ENCODE measurements at places on chromosomes 12 and 14.

DNA sequence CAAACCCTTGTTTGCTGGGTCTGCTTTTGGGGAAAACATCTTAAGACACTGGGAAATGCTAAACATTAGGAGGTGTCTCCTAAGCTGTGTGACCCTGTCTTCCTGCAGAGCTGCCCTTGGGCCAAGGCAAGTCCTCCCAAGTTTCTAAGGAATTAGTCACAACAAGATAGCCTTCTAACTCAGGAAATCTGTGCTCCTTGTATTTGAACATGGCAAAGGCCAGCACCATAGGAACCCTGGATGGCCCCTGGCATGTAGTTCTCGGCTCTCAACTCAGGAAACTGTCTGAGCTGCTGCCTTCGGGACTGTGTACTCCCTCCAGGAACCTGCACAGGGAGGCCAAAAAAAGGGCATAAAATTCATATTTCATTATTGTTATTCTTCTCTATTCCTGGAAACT, 37.6 kb upstream of the LTBP2 start:
- no peak for DNase-seq

DNA sequence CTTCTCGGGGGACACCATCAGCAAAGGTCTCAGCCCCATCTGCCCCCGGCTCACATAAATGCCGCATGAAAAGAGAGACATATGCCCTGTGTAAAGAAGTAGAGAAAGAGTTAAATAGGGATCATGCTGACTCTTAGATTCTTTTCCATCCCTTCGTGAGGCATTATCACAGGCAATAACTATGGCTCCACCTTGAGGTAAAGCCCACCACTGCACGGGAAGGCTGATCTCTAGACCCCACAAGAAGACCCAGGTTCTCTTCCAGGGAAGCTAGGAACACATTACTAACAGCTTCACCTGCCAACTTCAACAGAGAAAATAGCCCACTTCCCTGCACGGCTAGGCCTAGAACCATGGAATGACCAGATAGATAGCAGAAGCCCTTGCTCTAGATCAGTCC, 14.1 kb upstream of the NOP2 start:
- DNase-seq = no peak

- DNase-seq = no peak
These were observed 15.3 kb downstream of the RPS6KL1 start for GRCh38 chr14:74907744-74908143.

GRCh38 chr14:64746298-64747250, 42.4 kb downstream of the PLEKHG3 start:
- DNase-seq = no peak

DNA sequence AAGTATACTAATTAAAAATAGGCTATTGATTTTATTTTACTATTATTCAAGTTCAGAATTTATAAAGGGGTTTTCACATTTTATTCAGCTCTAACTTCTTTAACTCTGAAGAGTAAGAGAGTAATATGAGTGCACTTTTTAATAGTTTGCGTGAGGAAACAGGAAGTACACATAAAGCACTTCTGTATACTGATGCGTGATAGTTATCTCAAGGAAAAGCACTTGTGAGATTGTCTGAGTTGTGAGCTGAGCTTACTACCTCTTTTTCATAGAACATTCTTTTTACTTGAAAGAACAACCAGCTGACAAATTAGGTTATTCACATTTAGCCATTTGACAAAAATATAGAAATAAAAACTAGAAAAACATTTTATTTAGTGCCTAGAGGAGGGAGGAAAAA, 1.9 kb downstream of the RAD51AP1 start:
- no peak for DNase-seq

GRCh38 chr14:63896278-63896720, 43.5 kb downstream of the SYNE2 start:
- DNase-seq = no peak

- DNase-seq = peak; percentile 39
These were observed at the start of gene WSB2 for GRCh38 chr12:118061011-118061872. TSS of gene WSB2 (minus strand) at chr12:118061179. CDS start at chr12:118061048, 131 bp downstream.

DNA sequence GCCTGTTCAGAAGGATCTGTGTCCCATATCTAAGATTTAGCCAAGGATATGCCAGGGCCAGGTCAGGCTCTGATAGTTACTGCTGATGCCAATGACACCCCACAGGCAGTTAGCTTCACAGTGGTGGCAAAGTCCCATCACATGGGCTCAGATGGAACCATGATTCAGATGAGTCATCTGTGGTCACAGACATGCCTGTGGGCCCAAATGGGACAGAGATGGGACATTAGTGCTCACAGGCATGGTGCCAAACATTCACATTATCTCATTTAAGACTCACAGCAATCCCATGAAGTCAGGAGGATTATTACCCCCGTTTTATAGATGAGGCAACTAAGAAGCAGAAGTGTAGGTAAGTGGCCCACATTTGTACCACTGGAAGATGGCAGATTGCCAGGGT, 207.8 kb downstream of the DPF3 start:
- DNase-seq = no peak

- DNase-seq = no peak
These were observed 89.0 kb downstream of the SETD3 start for GRCh38 chr14:99391671-99392070.

GRCh38 chr14:64800000-64800399, 79.7 kb downstream of the SPTB start:
- DNase-seq = no peak

DNA sequence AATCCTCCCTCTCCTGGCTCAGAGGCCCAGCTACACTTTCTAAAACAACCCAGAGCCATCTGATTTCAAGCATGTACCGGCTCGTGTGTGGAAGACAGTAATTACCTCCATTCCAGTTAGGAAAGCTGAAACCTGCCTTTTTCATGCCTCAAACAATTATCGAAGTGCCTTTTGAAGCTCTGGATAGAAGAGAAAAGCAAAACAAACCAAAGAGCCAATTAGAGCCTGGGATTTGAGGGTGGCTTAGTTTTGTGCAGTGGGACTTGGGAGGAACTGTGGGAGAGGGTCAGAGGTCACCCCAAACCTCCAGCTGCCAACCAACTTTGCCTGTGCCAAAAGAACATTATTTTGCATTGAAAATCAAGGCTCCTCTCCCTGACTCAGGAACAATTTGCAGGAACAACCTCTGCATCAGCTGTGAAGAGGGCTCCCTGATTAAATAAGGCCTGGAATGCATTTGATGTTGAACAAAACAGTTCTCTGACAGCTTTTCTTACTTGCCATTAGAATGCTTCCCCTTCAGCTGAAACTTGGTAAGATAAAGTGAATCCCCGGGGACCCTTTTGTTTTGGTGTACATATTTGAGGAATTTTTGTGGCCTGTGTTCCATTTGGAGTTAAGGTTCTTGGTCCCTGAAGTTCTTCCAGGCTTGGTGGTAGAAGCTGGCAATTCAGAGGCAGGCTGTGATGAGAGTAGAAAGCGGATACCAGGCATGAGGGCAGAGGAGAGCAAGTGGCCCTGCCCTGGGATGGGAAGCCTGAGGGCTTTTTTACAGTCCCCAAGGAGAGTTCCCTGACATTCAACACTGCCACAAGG, 270.1 kb downstream of the ZFP36L1 start:
- no peak for DNase-seq

GRCh38 chr12:2043054-2043453, 9.7 kb upstream of the CACNA1C start:
- no peak for DNase-seq

GRCh38 chr12:64019101-64019500, 174.6 kb downstream of the SRGAP1 start:
- DNase-seq = no peak

DNA sequence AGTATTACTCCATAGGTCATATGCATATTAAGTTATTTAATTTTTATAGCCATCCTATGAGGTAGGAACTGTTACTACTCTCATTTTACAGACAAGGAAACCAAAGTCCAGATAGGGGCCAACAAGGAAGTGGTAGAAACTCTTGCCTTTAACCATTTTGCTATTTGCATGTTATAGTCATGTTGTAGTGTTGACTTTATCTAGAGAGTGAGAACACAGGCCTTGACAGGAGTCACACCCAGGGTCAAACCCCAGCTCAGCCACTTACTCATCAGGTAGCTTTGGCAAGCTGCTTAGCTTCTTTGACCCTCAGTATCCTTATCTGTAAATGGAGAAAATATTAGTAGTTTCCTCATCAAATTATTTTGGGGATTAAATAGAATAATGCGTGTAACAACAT, 156.2 kb downstream of the CAND1 start:
- DNase-seq = no peak

DNA sequence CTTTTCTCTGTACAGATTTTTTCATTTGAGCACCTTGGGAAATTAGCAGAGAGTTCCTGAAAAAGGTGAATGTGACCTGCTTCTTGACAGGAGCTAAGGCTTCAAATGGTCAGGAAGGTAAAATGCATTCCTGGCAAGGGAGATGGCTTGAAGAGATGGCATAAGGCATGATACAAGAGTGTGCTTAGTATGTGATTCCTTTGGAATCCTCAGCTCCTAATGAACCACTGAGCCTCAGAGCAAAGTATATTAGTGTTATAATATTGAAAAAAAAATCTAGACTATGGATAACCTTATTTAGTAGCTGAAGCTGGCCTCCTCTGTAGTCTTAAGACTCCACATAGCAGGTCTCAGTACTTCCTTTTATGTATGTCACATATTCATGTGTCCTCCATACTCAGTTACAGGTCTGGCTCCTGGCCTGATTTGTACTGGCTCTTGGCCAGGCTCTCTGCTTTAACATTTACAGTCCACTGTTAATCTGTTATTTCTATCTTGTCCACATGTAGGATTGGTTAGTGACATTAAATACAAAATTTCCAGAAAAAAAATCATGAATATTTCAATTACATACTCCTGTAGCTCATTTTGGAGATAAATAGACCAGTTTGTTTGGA, 17.9 kb downstream of the TOGARAM1 start:
- DNase-seq = no peak

DNA sequence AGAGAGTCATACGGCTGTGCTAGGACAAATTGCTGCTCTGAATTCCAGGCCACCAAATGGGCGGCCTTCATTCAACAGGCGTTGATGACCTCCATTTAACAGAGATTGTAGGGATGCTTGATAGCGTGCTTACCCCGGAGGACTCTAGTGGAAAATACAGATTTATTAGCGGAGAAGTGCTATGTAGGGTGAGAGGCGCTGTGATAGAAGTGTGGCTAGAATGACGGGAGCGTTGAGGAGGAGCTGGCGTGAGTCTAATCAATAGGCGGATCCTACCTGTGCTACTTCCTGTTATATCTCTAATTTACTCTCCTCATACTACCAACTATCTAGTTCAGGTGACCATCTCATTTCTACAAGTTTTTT, 668 bp downstream of the MRPS35 start:
- no peak for DNase-seq

GRCh38 chr12:80033448-80033847, 65.9 kb upstream of the OTOGL start:
- DNase-seq = no peak

- DNase-seq = no peak
These were observed 39.0 kb upstream of the WNK1 start for GRCh38 chr12:713281-713875.

DNA sequence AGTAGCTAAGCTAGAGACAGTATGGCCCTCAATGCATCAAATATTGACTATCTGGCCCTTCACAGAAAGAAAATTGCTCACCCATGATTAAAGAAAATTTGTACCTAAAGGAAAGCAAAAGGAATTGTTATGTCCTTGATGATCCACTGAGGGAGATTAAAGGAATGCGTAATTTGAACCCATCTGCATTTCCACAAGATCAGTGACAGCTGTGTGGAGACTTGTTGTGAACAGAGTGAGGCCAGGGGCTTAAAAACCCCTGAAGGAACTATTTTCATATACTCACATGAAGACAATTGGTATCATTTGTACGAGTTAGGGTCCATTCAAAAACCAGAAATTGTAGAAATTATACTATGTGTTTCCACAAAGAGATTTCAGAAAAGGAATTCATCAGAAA, 1908.1 kb upstream of the SEL1L start:
- no peak for DNase-seq

DNA sequence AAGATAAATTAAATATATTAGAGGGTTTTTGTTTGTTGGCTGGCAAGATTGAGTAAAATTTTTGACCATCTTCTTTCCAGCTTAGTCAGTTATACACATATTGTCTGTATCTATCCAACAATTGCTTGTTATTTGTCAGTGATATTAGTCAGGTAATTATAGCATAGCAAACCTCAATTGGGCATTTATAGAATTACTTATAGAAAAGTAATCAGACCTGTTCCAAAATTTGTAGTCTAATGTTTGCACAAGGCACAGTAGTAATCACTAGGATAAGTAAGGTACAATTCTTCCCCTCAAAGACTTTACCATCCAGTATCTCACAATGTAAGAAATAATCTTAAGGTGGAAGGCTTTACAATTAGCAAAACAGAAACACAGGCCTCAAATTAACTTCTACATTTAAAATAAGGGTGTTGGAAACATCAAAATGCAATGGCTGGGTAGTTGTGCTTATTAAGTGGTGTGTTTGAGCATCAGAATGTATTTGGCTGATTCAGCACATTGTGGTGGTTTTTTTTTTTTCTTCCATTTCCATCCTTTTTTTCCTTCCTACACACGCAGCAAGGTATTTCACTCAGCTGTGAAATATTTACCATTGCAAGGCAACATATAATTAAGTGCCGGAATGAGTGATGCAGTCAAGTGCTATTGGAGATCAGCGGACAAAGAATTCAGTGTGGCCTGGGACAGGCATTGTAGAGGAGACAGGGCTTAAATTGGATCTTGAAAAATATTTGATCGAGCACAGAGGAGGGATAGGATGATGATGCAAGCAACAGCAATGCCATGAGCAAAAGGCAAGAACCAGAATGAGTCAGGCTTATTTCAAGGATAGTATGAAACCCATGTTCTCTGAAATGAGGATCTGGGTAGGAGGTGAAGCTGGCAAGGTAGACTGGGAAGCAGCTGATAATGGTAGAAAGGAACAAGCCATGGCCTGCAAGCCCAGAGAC, 178.2 kb downstream of the AKAP6 start:
- no peak for DNase-seq

DNA sequence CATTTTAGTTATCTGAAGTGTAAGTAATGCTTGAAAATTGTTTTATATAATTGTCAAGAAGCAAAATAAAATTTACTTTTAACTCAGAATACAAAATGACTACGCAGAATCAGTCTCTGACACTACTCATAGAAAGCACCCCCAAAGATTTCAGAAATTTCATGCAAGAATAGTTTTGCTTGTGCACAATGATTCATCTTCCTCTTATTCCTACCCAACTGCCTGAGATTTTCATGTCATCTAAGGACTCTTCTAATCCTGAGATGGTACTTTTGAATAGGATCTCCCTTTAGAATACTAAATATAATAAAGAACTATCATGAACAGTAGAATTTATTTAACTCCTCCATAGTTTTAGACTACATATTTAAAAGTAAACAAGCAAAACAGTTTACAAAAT, 485.3 kb upstream of the MGAT4C start:
- no peak for DNase-seq

GRCh38 chr14:73712540-73713180, 1.5 kb downstream of the PNMA1 start:
- DNase-seq = no peak

GRCh38 chr12:646442-647384, 16.5 kb downstream of the NINJ2 start:
- DNase-seq = no peak

- no peak for DNase-seq
These were observed 106.8 kb downstream of the NUAK1 start for GRCh38 chr12:106031761-106032622.

GRCh38 chr12:118534003-118534402, 157.6 kb downstream of the SUDS3 start:
- DNase-seq = no peak

- no peak for DNase-seq
These were observed 298.4 kb downstream of the TRHDE start for GRCh38 chr12:72570601-72571000.

- DNase-seq = no peak
These were observed 39.5 kb downstream of the TPCN1 start for GRCh38 chr12:113260636-113261300.

GRCh38 chr12:74551291-74551690, 13.7 kb downstream of the ATXN7L3B start:
- no peak for DNase-seq

GRCh38 chr14:87386524-87386923, 606.5 kb downstream of the GALC start:
- no peak for DNase-seq

All from activated T-cell treated with anti-CD3 and anti-CD28 coated beads for 1 hour (primary cell).